HFFc6 (cell line): ENCODE measurements at places on chromosomes 7 and 10. TPM values are rescaled to one million over a fixed set of nuclear protein-coding genes. Genes with fewer than 3 reads are reported as not detected.

Gene NUTM2E
- 0.17 to 0.24 TPM in 2 of 3 replicates, not detected in the other for total RNA-seq

Gene TIMM23B
- 12.1 to 13.9 TPM (median 13.1 TPM) in 3 replicates for total RNA-seq

DNA sequence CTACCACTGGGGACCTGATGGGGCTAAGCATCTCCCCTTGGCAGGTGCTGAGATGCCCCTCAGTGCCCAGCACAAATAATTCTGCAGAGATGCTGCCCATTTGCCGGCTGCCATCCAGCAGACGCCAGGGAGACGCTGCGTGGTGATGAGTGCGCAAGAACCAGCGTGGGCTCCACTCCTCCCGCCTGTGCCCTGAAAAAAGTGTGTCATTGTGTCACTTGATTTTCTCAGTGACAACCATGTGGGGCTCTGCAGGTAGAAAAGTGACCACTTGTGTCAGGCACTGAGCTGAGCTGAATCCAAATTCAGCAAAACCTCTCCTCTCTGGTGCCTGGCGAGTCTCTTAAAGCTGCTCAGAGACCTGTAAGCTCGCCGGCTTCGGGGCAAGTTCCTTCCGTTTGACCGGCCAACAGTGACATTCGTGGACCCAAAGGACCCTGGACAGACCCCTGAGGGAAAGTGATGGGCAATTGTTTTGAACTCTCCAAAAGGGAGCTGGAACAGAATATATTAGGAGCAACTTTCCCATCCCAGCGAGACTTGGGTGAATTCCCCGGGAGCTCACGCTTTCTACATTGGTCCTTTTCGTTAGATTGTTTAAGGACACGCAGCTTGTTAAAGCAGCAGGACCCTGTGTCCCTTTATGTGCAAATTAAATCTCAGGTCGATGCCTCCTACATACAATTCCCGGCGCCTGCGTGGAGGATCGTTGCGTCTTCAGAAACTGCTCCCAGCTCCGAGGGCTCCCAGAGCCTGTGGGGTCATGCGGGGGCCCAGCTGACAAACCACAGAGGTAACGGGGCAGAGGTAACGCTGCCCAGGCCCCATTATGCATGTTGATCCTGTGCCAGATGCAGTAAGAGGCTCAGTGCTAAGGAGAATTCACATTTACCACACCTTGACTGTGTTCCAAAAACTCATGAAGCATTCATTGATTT, 332.7 kb downstream of the ADARB2 start:
- no peak for DNase-seq

DNA sequence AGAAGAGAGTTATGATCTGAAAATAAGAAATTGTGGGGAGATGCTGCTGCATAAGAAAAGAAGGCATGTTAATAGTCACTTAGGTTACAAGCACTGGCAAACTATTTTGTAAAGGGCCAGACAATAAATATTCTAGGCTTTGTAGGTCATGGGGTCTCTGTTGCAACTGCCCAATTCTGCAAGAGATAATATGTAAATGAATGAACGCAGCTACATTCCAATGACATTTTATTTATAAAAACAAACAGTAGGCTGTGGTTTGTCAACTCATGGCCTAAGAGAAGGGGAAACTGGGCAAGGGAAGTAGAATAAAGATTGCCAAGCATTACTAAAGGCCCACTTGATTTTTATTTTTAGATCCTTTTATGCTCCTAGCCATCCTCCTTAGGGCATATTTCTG, 133.1 kb downstream of the RAPGEF5 start:
- no peak for DNase-seq

GRCh38 chr7:51180092-51180491, 136.5 kb downstream of the COBL start:
- DNase-seq = no peak

DNA sequence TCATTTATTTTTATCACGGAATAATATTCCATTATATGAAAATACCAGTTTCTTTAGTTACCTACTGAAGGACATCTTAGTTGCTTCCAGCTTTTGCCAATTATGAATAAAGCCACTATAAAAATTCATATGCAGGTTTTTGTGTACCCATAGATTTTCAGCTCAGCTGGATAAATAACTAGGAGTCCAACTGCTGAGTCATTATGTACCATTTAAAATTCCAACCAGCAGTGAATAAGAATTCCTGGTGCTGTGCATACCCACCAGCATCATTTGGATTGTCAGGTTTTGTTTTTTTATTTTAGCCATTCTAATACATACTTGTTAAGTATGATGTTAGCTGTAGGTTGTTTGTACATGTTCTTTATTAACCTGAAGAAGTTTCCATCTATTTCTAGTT, 14.5 kb downstream of the FAM24B start:
- peak; percentile 45 for DNase-seq

DNA sequence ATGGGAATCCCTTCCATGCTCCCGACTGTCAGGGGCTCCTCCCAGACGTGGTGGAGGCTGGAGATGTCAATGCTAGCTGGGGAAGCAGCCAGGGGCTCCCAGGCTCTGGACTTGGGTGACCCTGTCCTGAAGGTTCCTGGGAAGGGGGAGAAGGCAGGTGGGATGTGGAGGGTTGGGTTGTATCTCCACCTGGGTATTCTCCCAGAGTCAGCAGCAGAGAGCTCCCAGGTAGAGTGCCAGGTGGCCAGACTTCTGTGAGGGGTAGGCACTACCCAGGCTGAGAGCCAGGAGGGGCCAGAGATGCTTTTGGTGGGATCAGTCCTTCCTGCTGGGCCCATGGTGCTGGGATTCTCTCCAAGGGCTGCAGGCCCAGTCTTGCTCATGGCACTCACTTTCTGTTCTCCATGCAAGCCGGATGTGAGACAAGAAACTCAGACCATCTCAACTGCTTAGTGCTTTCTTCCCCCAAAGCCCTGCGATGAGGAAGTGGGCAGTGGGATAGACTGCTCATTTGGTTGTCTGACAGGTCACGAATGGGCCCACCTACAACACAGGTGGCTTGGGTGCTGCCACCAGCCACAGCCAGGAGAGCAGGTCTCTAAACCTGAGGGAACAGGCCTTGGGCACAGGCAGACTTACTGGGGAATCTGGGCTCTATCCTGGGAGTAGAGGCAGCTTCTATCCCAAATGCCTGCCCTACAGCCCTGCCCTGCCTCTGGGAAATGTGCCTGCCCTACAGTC, 52.5 kb upstream of the CAMK2B start:
- DNase-seq = no peak

DNA sequence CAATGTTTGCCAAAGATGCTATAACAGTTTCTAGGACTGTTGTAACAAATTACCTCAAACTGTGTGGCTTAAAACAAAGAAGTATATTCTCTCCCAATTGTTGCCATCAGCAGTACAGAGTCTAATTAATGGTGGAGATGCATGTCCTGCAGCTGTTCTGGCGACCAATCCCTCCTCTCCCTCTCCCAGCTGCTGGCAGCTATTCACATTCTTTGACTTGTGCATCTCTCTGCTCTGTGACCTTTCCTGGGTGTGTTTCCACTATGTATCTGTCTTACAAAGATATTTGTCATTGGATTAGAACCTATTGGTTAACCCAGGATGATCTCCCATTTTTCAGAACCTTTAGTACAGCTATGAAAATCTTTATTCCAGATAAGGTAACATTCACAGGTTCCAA, 561.7 kb upstream of the POM121L12 start:
- no peak for DNase-seq

GRCh38 chr10:21520509-21520908, 5.0 kb downstream of the SKIDA1 start:
- DNase-seq = no peak

GRCh38 chr10:48526846-48527505, 77.9 kb downstream of the ARHGAP22 start:
- no peak for DNase-seq

DNA sequence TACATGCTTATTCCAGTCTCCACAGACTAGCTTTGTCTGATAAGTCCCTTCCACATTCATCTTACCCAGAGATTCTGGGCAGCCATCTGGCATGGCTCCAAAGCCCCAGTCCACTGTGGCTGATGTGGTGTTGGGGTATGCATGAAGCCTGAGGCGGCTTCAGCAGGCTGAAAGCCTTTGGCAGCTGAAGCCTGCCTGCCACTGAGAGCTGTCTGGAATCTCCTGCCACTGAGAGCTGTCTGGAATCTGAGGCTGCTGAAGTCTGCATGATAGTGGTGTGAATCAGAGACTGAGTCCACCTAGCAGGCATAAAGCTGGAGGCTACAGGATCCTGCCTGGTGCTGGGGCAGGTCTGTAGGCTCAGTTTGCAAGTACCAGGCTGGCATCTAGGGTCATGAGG, 87.1 kb downstream of the DYNC1I1 start:
- DNase-seq = peak; percentile 13

GRCh38 chr10:113368666-113369364, 184.0 kb upstream of the HABP2 start:
- no peak for DNase-seq

DNA sequence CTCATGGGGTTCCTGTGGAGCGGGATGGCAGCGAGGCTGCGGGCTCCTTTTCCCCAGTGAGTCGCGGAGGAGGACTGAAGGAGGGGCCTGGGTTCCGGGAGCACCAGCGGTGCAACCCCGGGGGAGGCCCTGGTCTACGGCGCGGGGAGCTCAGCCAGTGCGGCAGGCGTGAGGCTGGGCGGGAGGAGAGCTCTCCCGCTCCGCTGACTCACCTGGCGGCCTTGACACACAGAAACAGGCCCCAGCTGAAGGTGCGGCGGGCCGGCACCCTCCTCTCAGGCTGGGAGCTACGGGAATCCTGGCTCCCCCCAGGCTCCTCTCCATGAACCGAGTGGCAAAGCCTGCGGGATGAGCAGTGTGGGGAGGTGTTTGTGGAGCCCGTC, 6.8 kb upstream of the NOM1 start:
- no peak for DNase-seq

GRCh38 chr10:119849031-119849789, 23.4 kb downstream of the MCMBP start:
- DNase-seq = peak; percentile 70

GRCh38 chr7:131521651-131522163, 34.7 kb downstream of the PODXL start:
- no peak for DNase-seq

- DNase-seq = no peak
Observed at GRCh38 chr7:7706556-7707172, 11.7 kb downstream of the RPA3 start.

GRCh38 chr7:49805371-49806007, 32.1 kb downstream of the VWC2 start:
- no peak for DNase-seq
